T-cell (primary cell): ENCODE measurements at places on chromosomes 13 and 19. TPM values are rescaled to one million over a fixed set of nuclear protein-coding genes. Genes with fewer than 3 reads are reported as not detected.

ZNF836 gene
- 27.6 TPM for total RNA-seq

IRS2 gene
- total RNA-seq: 25.7 TPM

LPAR2 gene
- total RNA-seq: 82.4 TPM

LATS2 gene
- total RNA-seq: 0.88 TPM

DPF1 gene
- not detected for total RNA-seq

GPR4 gene
- total RNA-seq: not detected

LGALS7B gene
- not detected for total RNA-seq

NRTN gene
- not detected for total RNA-seq

MYH14 gene
- 0.23 TPM for total RNA-seq

MAP3K10 gene
- 20.9 TPM for total RNA-seq

RAX2 gene
- total RNA-seq: not detected

DACT3 gene
- 0.47 TPM for total RNA-seq

GDF15 gene
- 1.5 TPM for total RNA-seq

APOC1 gene
- total RNA-seq: not detected

FCAR gene
- not detected for total RNA-seq

RFPL4A gene
- not detected for total RNA-seq

CGB8 gene
- not detected for total RNA-seq

ZNF808 gene
- 41.3 TPM for total RNA-seq

LILRA1 gene
- total RNA-seq: 0.43 TPM

MEIOSIN gene
- not detected for total RNA-seq

ZNF558 gene
- 42.2 TPM for total RNA-seq

KLK12 gene
- total RNA-seq: not detected
